ENCODE measurements at places on chromosomes 13 and 19. TPM values are rescaled to one million over a fixed set of nuclear protein-coding genes. Genes with fewer than 3 reads are reported as not detected.
A peak's percentile ranks its signal among the peaks of the same experiment; 100 is the strongest.

GRCh38 chr13:51093574-51093973 is 17.5 kb downstream of the C13orf42 start:
- H3K4me3 ChIP-seq = no peak overlapping the region
- H3K27ac ChIP-seq = peak overlapping the region; percentile 33
- H3K27me3 ChIP-seq = peaks cover 2% of the 10 kb centered on the region
- H3K4me1 ChIP-seq = peaks cover 9% of the 10 kb centered on the region
- DNase-seq = no peak
- H3K36me3 ChIP-seq = no peaks in the 10 kb centered on the region

GRCh38 chr13:111657013-111657412 is 336.6 kb downstream of the TEX29 start:
- no peak for DNase-seq
- no peaks in the 10 kb centered on the region for H3K36me3 ChIP-seq
- no peaks in the 10 kb centered on the region for H3K4me1 ChIP-seq
- H3K27me3 ChIP-seq = peaks cover 68% of the 10 kb centered on the region
- H3K4me3 ChIP-seq = no peak overlapping the region

DNA sequence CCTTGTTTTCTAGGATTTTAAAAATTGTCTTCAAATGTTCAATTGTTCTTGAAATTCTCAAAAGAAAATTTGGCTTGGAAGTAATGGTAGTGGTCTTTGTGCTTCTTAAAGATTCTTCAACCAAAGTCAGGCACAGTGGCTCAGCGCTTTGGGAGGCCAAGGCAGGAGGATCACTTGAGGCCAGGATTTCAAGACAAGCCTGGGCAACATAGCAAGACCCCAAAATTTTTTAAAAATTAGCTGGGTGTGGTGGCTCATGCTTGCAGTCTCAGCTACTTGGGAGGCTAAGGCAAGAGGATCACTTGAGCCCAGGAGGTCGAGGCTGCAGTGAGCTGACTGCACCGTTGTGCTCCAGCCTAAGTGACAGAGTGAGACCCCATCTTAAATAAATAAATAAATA is 153.5 kb upstream of the ZNF507 start:
- H3K27ac ChIP-seq = no peak overlapping the region
- DNase-seq = no peak
- no peak overlapping the region for H3K4me3 ChIP-seq

- H3K4me3 ChIP-seq = no peak overlapping the region
- H3K36me3 ChIP-seq = no peaks in the 10 kb centered on the region
- H3K27me3 ChIP-seq = no peaks in the 10 kb centered on the region
- no peak for DNase-seq
These were observed 187.8 kb downstream of the LHFPL6 start for GRCh38 chr13:39415008-39415802.

DNA sequence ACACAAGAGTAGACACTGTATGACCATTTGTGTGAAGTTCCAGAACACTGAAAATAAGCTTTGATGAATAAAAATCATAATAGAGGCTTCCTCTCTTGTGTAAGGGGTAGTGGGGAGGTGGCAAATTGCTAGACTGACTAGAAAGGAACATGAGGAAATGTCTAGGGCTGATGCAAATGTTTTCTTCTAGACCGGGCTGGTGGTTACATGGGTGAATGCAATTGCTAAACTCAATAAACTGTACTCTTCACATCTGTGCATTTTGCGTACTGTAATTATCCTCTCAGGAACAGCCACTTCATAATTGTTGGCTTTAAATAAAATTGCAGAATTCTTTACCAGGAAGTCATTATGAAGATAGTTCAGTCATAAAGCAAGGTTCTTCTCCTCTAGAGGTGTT is 5.2 kb upstream of the KBTBD7 start:
- no peaks in the 10 kb centered on the region for H3K27me3 ChIP-seq
- no peaks in the 10 kb centered on the region for H3K36me3 ChIP-seq
- H3K4me3 ChIP-seq = no peak overlapping the region

ZNF208 gene
- total RNA-seq = not detected

- no peak overlapping the region for H3K4me3 ChIP-seq
- no peak overlapping the region for H3K27ac ChIP-seq
- no peak for DNase-seq
- H3K27me3 ChIP-seq = peaks cover 17% of the 10 kb centered on the region
- H3K36me3 ChIP-seq = peaks cover 15% of the 10 kb centered on the region
- H3K4me1 ChIP-seq = peaks cover 3% of the 10 kb centered on the region
These were observed 8.9 kb downstream of the KLC3 start for GRCh38 chr19:45349430-45349941.

ALOX5AP gene
- 0.25 TPM for total RNA-seq

WDR88 gene
- not detected for total RNA-seq

DNA sequence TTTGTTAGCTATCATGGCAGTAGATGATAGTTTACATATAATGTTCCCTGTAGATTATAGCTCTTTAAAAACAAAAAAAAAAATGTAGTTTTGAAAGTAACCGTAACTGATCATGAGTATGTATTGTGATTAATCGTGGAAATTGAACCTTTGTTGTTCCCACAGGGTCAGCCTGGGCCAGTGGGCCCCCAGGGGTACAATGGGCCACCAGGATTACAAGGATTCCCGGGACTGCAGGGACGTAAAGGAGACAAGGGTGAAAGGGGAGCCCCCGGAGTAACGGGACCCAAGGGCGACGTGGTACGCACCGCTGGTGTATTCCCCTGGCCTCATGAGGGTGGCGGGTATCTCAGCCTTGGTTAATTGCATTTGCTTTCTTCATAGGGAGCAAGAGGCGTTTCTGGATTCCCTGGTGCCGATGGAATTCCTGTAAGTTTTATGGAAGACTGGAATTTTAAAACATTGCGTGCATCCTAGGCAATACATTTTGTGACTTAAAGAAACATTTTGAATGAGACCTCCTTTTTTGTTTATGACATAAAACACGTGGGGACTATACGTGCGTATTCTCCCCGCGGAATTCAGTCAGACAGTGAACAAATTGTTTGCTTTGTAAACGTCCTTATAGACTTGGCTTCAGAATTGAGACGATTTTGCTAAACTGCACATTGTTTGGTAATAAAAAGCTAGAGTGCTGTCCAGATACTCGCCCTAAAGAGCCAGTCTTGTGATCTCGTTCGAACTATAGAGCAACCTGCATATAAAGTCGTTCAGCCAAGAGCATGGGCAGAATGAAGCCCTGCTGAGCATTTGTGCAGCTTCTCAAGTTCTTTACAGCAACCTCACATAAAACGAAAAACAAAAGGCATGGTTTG is 117.7 kb downstream of the COL4A2 start:
- H3K4me3 ChIP-seq = no peak overlapping the region
- peaks cover 31% of the 10 kb centered on the region for H3K4me1 ChIP-seq
- peaks cover 16% of the 10 kb centered on the region for H3K36me3 ChIP-seq
- DNase-seq = no peak

GRCh38 chr13:104301171-104301975 is 1235.2 kb upstream of the SLC10A2 start:
- no peaks in the 10 kb centered on the region for H3K27me3 ChIP-seq
- peak overlapping the region; percentile 40 for H3K27ac ChIP-seq
